M059J (cell line): ENCODE measurements at places on chromosomes 6 and 20. TPM values are rescaled to one million over a fixed set of nuclear protein-coding genes. Genes with fewer than 3 reads are reported as not detected.

DNA sequence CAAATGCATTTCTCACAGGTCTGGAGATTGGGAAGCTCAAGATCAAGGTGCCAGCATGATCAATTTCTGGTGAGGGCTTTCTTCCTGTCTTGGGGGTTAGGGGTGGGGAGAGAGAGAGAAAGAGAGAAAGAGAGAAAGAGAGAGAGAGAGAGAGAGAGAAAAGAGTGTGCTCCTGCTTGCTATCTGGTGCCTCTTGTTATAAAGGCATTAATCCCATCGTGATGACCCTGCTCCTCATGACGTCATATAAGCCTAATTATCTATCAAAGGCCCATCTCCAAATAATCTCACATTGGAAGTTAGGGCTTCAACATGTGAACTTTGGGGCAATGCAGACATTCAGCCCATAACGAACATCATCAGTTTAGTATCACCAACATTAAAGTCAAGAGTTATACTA lies 114.8 kb downstream of the EYA4 start:
- no peak for DNase-seq

DNA sequence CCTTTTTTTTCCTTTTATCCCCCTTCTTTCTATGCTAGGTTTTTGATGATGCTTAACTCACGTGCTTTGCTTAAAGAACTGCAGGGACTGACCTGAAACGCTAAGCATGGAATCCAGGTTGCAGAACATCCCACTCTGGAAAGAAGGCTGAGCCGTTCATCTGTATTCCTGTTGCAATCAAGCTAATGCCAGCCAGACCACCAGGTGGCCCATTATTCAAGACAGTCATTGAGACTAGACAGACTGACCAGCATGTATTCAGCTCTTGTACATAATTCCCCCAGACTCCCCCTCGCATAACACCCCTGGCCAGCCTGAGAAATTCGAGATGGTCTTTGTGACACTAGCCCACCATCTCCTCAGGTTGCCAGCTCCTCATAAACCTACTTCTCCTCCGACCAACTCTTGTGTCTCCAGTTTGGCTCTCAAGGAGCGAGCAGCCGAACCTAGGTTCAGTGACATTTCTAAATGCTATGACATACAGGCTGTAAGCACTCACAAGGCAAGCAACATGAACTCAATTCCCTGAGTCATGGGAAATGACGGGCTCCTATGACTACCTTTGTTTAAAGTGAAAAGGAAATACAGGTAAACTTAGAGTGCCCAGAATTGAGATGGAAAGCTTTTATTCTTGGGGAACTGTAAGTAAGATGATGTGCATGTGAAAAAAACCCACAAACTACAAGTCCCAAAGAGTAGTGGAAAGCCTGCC lies 309.3 kb upstream of the CDYL start:
- peak; percentile 51 for DNase-seq

Gene GSTA3
- 0.27 and 2.4 TPM in 2 replicates for total RNA-seq

DNA sequence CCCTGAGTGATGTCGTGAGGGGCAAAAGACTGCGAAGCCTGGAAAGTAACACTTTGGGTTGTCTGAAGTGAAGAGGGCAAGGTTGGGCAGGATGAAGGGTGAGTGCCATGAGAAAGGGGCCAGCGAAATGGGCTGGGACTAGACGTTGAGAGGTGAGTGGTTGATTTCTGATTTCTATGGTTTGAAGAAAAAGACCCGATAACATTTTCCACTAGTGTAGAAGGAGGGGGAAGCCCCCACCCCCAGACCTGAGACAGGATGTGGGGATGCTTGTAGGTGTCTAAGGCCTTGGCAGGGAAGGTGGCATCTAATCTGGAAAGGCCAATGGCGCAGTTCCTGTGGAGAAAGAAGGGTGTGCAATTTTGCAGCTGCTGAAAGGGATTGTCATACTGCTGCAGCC lies 25.3 kb upstream of the KIF3B start:
- DNase-seq, result no peak

- no peak for DNase-seq
Observed at GRCh38 chr6:143180826-143181225, 120.1 kb downstream of the AIG1 start.

DNA sequence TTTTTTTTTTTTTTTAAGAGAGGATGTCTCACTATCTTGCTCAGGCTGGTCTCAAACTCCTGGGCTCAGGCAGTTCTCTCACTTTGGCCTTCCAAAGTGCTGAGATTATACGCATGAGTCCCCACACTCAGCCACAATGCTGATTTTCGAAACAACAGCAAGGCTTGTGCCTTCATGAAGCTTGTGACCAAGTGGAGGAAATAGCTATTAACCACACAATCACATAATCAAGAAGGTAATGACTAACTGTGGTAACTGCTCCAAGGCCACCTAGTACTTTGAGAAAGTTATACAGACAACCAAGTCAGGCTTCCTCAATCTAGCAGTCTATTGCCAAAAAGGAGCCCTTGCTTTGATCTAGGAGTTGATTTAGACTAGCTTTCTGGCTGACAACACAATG lies 46.3 kb downstream of the SOD2 start:
- DNase-seq, result peak; percentile 75

DNA sequence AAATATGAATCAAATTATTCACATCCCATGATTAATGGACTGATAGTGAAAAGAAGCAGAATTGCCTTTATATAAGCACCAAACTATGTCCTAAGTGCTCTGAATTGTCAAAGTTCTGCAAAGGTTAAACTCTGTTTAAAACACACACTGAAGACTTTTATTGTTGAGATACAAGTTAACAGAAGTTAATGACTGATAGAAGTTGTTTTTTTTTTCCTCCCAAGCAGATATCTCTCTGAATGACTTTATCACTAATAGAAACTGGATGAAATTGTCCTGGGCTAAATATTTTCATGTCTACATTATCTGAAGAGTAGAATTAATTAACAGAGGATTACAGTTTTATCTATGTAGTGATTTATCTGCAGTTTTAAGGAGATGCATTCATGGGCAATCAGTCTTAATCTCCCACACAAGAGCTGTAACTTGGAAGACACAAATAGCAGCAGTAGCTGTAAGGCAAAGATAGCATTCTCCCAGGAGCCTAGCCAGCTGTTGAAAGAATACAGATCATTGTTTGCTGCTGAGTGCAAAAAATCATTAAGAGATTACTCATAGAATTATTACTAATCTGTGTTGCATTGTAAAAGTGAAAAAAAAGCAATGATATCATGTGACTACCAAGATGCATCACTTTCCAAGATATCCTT lies 49.9 kb downstream of the BMP5 start:
- DNase-seq, result peak; percentile 77

DNA sequence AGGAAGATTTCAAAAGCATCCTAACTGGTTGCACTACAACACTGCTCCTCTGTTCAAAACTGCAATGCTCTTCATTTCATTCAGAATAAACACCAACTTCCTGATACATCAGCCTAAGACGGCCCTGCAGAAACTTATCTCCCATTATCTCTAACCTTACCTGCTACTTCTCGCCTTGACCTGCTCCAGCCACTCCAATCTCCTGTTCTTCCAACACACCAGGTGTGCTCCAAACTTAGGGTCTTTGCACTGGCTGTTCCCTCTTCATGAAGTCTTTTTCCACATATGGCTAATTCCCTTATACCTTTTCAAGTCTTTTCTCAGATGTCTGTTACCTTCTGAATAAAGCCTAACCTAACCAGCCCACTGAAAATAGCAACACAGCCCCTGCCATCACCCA lies 32.1 kb downstream of the PHIP start:
- DNase-seq, result no peak

- DNase-seq, result no peak
Observed at GRCh38 chr6:131867744-131868143, 59.9 kb downstream of the ENPP1 start.

GRCh38 chr6:3414327-3415081 lies 42.3 kb downstream of the SLC22A23 start:
- DNase-seq, result peak; percentile 84

DNA sequence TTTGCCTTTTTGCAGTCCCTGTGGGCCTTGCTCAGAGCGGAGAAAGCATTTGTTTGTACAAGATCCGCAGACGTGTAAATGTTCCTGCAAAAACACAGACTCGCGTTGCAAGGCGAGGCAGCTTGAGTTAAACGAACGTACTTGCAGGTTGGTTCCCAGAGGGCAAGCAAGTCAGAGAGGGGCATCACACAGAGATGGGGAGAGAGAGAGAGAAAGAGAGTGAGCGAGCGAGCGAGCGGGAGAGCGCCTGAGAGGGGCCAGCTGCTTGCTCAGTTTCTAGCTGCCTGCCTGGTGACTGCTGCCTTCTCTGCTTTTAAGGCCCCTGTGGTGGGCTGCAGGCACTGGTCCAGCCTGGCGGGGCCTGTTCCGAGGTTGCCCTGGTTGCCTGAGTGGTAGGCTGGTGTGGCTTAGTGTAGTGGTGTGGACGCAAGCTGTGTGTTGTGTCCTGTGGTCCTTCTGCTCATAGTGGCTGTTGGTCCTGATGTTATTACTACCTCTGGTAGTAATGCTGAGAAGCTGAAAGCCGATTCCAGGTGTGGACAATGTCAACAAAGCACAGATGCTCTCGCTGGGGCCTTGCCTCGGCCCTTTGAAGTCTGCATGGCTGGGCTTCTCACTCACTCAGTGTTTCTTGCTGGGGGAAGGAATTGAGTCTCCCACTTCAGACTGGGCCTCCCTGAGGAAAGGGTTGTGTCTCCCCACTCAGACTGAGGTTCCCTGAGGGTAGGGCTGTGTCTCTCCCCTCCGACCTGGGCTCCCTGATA lies 12.1 kb downstream of the VEGFA start:
- no peak for DNase-seq

- DNase-seq, result no peak
Observed at GRCh38 chr6:102300350-102300749, 906.8 kb downstream of the GRIK2 start.

GRCh38 chr6:33925936-33926335 lies 122.1 kb upstream of the MLN start:
- DNase-seq, result no peak

DNA sequence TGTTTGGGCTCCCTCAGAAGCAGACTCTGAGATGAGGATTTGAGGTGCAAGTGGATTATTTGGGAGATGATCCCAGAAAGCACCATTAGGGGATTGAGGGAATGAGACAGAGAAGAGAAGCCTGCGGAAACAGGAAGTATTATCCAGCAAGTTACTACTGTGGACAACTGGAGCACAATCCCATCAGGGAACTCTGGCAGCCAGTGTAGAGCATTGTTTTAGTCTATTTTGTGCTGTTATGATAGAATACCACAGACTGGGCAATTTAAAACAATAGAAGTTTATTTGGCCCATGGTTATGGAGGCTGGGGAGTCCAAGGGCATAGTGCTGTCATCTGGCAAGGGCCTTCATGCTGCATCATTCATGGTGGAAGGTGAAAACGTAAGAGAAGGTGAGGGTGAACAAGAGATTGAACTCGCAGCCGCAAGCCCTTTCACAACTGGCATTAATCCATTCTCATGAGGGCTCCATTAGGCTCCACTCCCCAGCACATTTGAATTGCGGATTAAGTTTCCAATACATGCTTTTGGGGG lies 43.5 kb upstream of the SLC9A8 start:
- no peak for DNase-seq
